Renal pelvis (tissue), 12 donors: ENCODE measurements at places on chromosomes 12 and 14. TPM values are rescaled to one million over a fixed set of nuclear protein-coding genes. Genes with fewer than 3 reads are reported as not detected.

DNA sequence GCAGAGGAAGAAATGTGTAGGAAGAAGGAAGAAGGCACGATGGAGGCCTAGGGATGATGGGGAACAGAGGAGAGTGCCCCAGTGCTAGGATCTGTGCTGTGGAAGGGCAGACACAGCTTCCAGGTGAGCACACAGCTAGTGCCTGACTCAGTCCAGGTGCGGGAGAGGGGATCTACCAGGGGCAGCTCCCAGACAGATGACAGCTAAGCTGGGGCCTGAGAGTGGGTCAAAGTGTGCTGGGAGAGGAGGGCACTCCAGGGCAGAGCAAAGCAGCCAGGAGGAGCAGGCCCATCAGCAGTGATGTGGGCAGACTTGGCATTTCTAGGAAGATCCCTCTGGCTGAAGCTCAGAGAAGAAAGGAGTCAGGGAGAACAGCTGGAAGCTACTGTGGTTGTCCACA, 36.7 kb downstream of the LRTM2 start:
- no peak for DNase-seq

GRCh38 chr12:124450376-124450750, 117.0 kb downstream of the NCOR2 start:
- no peak for DNase-seq

GRCh38 chr14:29352706-29353080, 575.0 kb downstream of the PRKD1 start:
- no peak for DNase-seq

DNA sequence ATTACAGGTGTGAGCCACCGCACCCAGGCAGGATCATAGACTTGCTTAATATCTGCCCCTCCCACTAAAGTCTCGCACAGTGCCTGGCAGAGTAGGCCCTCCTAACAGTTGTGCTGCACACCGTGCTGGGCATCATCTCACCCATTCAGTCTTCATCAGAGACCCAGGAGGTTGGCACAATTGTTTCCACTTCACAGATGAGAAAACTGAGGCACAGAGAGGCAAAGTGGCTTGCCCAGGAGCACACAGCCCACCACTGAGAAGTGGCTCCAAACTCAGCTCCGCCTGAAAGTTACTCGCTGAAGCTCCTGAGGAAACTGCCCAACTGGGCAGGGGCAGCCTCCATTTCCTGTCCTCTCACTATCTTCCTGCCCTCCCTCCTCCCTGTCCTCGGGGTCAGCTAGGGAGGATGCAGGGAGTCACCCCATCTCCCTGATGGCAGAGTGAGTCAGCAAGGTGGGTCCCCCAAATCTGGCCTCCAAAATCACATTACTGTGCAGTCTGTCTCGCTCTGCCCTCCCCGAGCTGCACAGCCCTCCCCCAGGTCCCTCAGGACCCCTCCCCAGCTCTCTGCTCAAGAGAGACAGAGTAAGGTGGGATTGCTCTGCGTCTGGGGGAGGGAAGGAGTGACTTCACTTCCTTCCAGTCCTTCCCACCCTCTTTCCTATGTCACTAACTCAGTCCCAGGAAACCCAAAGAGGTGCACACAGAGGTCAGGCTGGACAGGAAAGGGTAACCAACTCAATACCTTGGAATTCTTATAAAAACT, 5.7 kb downstream of the SLC8B1 start:
- no peak for DNase-seq

DNA sequence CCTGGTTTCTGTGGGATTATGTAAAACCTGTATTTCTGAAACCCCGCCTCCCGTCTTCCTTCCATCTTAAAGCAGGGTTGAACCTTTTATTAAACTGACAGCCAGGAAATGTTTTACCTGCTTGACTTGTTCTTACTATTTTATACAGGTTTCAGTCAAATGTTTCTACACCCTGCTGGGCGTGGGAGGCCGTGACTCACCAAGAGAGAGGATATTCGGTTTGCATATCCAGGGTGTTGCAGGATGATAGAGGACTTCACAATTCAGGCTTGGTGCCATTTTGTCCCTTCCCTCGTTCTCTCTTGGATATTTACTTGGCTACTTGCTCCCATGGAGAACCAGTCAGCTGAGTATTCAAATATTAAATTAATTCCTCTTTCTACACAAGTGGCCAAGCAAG, 69.7 kb downstream of the ARF6 start:
- no peak for DNase-seq

DNA sequence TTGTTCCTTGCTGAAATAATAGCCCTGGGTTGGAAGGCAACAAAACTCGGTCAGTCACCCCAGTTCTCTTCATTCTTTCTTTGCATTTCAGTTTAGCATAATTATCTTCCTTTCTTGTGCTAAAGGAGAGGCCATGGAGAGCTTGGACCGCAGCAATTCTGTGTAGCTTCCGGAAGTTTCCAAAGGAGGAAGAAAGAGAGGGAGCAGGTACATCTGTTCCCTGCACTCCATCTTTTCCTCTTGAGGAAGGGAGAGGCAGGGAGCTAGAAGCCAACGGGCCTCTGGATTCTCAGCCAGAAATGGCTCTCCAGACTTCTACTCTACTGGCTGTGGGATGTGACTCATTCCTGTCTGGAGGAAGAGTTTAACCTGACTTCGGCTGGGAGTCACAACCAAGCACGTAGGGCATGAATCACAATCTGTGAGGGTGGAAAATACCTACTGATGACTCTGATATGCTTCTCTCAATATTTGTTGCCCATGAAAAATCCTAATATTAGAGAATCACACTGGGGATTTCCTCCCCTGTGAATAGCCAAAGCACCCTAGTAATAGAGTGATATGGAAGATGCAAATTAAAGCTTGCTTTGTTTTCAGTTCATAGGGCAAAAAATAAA, 17.0 kb downstream of the ANO6 start:
- no peak for DNase-seq

The ACVRL1 gene
- polyA plus RNA-seq = 37.1 TPM

The TAS2R42 gene
- not detected for polyA plus RNA-seq

The ADIPOR2 gene
- 46.3 TPM for polyA plus RNA-seq

The STRN3 gene
- polyA plus RNA-seq = 50.5 TPM

The POLE2 gene
- polyA plus RNA-seq = 12.9 TPM
